T1000 (cell line): ENCODE measurements at places on chromosomes 6 and 20.

DNA sequence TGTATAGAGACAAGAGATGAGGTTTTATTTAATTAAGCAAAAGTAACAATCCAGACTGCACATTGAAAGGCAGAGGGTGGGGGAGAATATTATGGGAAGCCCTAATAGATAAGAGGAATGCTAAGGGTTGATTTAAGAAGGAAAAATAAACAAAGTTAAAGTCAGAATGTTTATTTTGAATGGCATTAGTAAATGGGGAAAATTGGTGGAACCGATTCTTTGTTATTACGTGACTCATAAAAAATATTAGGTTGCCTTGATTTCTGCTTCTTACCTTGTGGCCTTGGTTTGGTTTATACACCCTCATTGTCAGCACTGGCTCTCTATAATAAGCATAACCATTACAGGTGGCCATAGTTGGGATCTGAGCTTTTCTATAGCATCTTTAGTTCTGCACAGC lies 674.8 kb upstream of the CITED2 start:
- no peak for DNase-seq

DNA sequence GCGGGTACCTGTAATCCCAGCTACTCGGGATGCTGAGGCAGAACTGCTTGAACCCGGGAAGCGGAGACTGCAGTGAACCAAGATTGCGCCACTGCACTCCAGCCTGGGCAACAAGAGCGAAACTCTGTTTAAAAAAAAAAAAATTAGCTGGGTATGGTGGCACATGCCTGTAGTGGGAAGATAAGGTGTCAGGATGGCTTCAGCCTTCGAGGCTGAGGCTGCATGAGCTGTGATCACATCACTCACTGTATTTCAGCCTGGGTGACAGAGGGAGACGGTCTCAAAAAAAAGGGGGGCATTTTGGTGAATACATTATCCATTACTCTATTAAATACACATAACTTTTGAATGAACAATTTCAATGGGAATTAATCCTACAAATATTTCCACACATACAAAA lies 32.4 kb downstream of the SNX3 start:
- no peak for DNase-seq

DNA sequence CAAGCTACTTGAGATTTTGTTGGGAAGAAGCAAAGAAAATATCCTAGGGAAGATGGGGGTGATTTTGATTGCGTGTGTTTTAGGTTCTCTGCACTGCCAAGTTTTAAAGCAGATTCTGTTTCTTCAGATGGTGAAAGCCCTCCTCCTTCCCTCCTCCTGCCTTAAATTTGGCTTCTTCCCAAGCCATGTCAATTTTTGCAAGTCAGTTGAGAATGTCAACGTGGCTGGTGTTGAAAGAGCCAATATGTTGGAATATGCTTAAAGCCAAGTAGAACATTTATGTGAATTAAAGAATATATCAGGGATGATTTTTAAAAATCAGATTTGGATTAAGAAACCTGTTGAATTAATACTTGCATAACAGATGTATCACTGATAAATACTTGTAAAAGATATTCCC lies 270.8 kb downstream of the ARID1B start:
- no peak for DNase-seq

GRCh38 chr20:24425523-24426135 lies 43.8 kb upstream of the SYNDIG1 start:
- DNase-seq = no peak
